ENCODE measurements at places on chromosomes 2 and 18. TPM values are rescaled to one million over a fixed set of nuclear protein-coding genes. Genes with fewer than 3 reads are reported as not detected.

Gene PTPRN
- 2.2 TPM for total RNA-seq

GRCh38 chr2:201402651-201403562 is 45.8 kb upstream of the FLACC1 start:
- no peak for DNase-seq

GRCh38 chr2:215799194-215799593 is 214.2 kb downstream of the MREG start:
- no peak for DNase-seq

DNA sequence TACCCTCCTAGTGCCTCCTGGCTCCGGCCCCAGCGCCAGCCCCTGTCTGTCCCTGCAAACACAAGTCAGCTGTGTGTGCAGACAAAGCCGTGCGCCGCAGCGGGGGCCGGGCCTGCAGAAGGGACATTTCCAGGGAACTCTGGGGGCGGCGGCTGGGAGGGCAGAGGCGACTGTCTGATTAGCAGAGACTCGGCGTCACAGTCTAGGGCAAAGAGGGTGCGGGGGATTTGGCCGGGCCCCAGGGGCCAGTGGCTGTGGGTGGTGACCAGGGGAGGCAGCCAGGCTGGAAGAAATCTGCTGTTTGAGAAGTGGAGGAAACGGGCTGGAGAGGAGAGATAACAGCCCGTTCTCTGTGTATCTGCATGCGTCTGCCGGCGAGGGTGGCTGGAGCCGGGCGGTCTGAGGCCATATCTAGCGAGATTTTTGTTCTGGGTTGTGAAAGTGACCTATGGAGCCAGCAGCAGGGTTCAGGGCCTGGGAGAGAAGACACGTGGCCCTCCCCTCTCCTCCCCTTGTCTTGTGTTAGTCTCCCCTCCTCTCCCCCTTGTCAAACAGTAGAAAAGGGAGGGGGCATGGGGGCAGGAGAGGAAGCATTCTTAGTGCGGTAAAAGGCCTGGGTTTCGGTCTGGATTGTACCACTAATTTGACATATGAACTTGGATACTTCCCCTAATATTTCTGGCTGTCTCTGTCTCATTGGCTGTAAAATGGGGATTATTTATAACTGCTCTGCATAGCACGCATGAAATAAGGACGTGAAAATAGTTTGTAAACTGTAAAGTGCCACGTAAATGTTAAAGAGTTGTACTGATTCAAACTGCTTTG is 169.4 kb downstream of the SMAD7 start:
- DNase-seq, result peak; percentile 83

Gene TTN
- 3.0 TPM for total RNA-seq

Gene RAPGEF4
- total RNA-seq, result 1.5 TPM

Gene KYNU
- 24.0 TPM for total RNA-seq

All from liver (tissue), 10 donors.